ENCODE measurements at places on chromosomes 1 and 21. TPM values are rescaled to one million over a fixed set of nuclear protein-coding genes. Genes with fewer than 3 reads are reported as not detected.

- H3K27me3 ChIP-seq = no peaks in the 10 kb centered on the region
- H3K36me3 ChIP-seq = no peaks in the 10 kb centered on the region
These were observed 12.0 kb downstream of the ADGRL2 start for GRCh38 chr1:81812712-81813111.

- no peak overlapping the region for H3K4me3 ChIP-seq
- DNase-seq = no peak
- H3K27me3 ChIP-seq = no peaks in the 10 kb centered on the region
- no peaks in the 10 kb centered on the region for H3K36me3 ChIP-seq
These were observed 72.6 kb upstream of the TRABD2B start for GRCh38 chr1:48069662-48070395.

GRCh38 chr1:30213936-30214335, 509.4 kb downstream of the MATN1 start:
- no peak for DNase-seq
- H3K27ac ChIP-seq = no peak overlapping the region
- H3K4me1 ChIP-seq = no peaks in the 10 kb centered on the region
- H3K36me3 ChIP-seq = no peaks in the 10 kb centered on the region
- peaks cover 24% of the 10 kb centered on the region for H3K27me3 ChIP-seq
- no peak overlapping the region for H3K4me3 ChIP-seq

DNA sequence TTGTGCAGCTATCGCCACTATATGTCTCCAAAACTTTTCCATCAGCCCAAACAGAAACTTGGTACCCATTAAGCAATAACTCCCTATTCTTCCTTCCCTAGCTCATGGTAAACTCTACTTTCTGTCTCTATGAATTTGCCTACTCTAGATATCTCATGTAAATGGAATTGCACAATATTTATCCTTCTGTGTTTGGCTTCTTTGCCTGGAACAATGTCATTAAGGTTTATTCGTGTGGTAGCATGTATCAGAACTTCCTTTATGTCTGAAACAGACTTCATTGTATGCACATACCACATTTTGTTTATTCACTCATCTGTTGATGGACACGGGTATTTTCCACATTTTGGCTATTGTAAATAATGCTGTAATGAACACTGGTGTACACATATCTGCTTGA, 40.7 kb upstream of the CD34 start:
- no peak overlapping the region for H3K27ac ChIP-seq
- peaks cover 9% of the 10 kb centered on the region for H3K4me1 ChIP-seq
- no peaks in the 10 kb centered on the region for H3K27me3 ChIP-seq
- no peak for DNase-seq

The CENPF gene
- 1.3 TPM for total RNA-seq

GRCh38 chr1:204896787-204897469, 26.3 kb downstream of the NFASC start:
- no peak for DNase-seq
- no peaks in the 10 kb centered on the region for H3K4me1 ChIP-seq
- no peaks in the 10 kb centered on the region for H3K27me3 ChIP-seq
- no peak overlapping the region for H3K4me3 ChIP-seq

DNA sequence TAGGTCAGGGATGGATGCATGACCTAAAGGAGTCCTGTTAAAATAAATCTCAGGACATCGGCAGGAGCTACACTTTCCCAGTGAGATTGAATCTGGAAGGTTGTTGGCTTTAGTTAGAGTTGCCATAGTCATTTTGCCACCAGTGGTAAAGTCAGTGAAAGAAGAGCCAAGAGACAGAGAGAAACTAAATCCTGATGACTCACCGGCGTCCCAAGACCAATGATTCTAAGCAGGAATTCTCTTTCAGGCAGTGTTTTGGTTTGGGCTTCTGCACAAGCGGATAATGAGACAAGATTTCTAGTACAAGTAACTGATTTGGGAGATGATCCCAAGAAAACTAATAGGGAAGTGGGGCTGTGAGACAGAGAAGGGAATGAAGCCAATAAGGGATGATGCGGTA, 88.8 kb upstream of the ETS2 start:
- H3K27ac ChIP-seq = no peak overlapping the region
- no peaks in the 10 kb centered on the region for H3K4me1 ChIP-seq
- no peaks in the 10 kb centered on the region for H3K27me3 ChIP-seq
- H3K4me3 ChIP-seq = no peak overlapping the region

DNA sequence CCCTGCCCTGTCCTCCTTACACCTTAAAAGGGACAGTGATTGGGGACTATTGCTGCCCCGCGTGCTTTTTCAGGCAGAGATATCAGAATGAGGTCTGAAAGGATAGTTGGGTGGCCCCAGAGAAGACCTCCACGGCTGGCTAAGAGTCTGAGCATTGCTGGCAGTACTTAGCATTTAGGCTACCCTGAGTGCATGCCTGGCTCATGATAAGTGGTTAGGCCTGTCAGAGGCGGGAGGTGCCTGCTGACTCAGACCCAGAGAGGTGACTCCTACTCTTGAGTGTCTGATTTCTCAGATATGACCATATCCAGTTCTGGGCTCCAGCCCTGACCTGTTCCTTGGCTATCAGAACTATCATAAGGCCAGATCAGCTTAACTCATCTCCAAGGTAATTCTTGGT, 213.7 kb downstream of the PBX1 start:
- peaks cover 62% of the 10 kb centered on the region for H3K4me1 ChIP-seq
- H3K27ac ChIP-seq = peak overlapping the region; percentile 43

GRCh38 chr1:86508583-86508969, 38.3 kb upstream of the CLCA4 start:
- DNase-seq = no peak
- no peak overlapping the region for H3K4me3 ChIP-seq
- no peaks in the 10 kb centered on the region for H3K4me1 ChIP-seq
- H3K27me3 ChIP-seq = no peaks in the 10 kb centered on the region
- H3K27ac ChIP-seq = no peak overlapping the region
- no peaks in the 10 kb centered on the region for H3K36me3 ChIP-seq

The CCDC185 gene
- not detected for total RNA-seq

The LMX1A gene
- 0.16 TPM for total RNA-seq

The FHL3 gene
- 10.5 TPM for total RNA-seq

The TAL1 gene
- 1.8 TPM for total RNA-seq

GRCh38 chr1:1460540-1461130, 10.9 kb upstream of the ATAD3B start:
- H3K36me3 ChIP-seq = no peaks in the 10 kb centered on the region
- no peaks in the 10 kb centered on the region for H3K4me1 ChIP-seq
- no peak overlapping the region for H3K27ac ChIP-seq
- DNase-seq = no peak
- H3K4me3 ChIP-seq = no peak overlapping the region
- H3K27me3 ChIP-seq = no peaks in the 10 kb centered on the region

- DNase-seq = no peak
- H3K27ac ChIP-seq = peak overlapping the region; percentile 91
- no peaks in the 10 kb centered on the region for H3K36me3 ChIP-seq
- no peaks in the 10 kb centered on the region for H3K27me3 ChIP-seq
These were observed 2.1 kb downstream of the CDK18 start for GRCh38 chr1:205506409-205507200.

The SMIM1 gene
- 9.4 TPM for total RNA-seq

DNA sequence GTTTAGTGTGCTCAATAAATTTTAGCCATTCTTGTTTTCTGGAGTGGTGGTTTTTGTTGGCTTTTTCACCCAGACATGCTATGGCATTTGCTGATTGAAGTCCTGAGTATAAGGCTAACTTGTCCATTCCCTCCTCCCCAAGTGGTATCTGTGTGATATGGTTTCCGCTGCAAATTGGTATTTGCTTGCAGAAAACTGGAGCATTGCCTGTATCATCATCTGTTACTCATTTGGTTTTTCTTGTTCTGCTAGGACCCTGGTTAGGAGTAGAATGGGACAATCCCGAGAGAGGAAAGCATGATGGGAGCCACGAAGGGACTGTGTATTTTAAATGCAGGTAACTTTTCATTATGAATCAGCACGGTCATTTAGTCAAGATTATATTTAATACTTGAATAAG, 34.0 kb downstream of the TBCE start:
- no peak overlapping the region for H3K4me3 ChIP-seq
- no peak for DNase-seq
- H3K4me1 ChIP-seq = no peaks in the 10 kb centered on the region

- H3K27me3 ChIP-seq = no peaks in the 10 kb centered on the region
- H3K4me1 ChIP-seq = no peaks in the 10 kb centered on the region
- no peak overlapping the region for H3K27ac ChIP-seq
- H3K4me3 ChIP-seq = no peak overlapping the region
- H3K36me3 ChIP-seq = no peaks in the 10 kb centered on the region
These were observed 97.9 kb upstream of the SYT6 start for GRCh38 chr1:114251573-114251939.

The VWA5B1 gene
- 0.12 TPM for total RNA-seq

- no peaks in the 10 kb centered on the region for H3K27me3 ChIP-seq
- no peak overlapping the region for H3K27ac ChIP-seq
- no peak for DNase-seq
- no peak overlapping the region for H3K4me3 ChIP-seq
- no peaks in the 10 kb centered on the region for H3K4me1 ChIP-seq
These were observed 26.3 kb downstream of the HUNK start for GRCh38 chr21:31898933-31899630.

- peak overlapping the region; percentile 92 for H3K4me3 ChIP-seq
- no peaks in the 10 kb centered on the region for H3K27me3 ChIP-seq
- H3K4me1 ChIP-seq = peaks cover 21% of the 10 kb centered on the region
- no peaks in the 10 kb centered on the region for H3K36me3 ChIP-seq
These were observed 970 bp downstream of the TNFRSF1B start for GRCh38 chr1:12167493-12168429.

GRCh38 chr1:150256198-150256553, 1.4 kb upstream of the CA14 start:
- H3K36me3 ChIP-seq = no peaks in the 10 kb centered on the region
- no peak for DNase-seq
- peak overlapping the region; percentile 52 for H3K27ac ChIP-seq
- H3K4me1 ChIP-seq = peaks cover 17% of the 10 kb centered on the region
- peak overlapping the region; percentile 44 for H3K4me3 ChIP-seq
- no peaks in the 10 kb centered on the region for H3K27me3 ChIP-seq

DNA sequence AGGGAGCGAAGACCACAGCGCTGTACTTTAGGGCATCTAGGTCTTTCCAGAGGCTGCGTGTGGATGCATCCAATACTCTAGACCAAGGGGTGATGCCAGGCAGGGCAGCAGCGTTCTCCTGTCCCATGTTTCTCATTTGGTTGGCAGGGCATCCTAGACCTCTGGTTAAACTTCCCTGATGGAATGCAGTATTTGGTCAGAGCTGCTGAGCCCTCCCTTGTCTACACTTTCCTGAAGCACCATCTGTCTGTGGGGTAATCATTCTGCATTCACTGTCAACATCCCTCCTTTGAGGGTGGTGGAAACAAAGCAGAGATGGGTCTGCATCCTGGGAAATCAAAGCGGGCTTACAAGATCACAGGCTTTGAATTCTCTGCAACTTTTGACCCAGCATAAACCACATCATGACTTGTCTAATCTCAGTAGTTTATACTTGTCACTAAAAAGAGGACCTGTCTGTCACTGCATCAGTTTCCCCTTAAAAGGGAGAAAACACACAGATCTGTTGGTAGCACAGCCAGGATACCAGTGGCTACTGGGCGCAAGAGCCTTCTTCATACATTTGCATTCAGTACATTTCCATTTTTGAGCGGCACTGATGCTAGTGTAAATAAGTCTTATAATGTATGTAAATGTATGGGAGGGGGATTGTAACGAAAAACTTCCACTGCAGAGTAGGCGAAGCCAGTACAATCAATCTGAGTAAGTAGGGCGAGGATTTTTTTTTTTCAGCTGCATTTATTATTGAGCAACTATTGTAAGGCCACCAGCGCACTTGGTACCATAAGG, 106.3 kb downstream of the GALNT2 start:
- no peak overlapping the region for H3K27ac ChIP-seq
- no peaks in the 10 kb centered on the region for H3K36me3 ChIP-seq
- no peak overlapping the region for H3K4me3 ChIP-seq

DNA sequence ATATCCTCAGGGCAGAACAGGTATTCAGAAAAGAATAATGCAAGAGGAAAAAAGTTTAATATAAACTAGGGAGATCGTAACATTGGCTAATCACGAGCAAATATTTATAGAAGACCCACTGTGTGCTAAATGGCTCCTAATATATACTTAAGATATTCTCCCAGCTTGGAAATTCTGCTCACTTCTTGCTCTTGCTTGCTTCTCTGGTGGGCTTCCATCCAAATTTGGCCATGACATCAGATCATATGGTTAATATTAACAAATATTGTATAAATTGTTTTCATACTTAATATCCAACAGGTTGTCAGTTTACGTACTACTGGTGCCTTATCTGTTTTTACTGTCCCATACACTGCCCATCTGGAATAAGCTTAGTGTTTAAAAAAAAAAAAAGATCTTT, 1.1 kb downstream of the COX20 start:
- peak overlapping the region; percentile 82 for H3K4me3 ChIP-seq
- peaks cover 34% of the 10 kb centered on the region for H3K36me3 ChIP-seq
- DNase-seq = no peak
- no peaks in the 10 kb centered on the region for H3K27me3 ChIP-seq
- H3K4me1 ChIP-seq = peaks cover 51% of the 10 kb centered on the region

The OR6K3 gene
- total RNA-seq = not detected

DNA sequence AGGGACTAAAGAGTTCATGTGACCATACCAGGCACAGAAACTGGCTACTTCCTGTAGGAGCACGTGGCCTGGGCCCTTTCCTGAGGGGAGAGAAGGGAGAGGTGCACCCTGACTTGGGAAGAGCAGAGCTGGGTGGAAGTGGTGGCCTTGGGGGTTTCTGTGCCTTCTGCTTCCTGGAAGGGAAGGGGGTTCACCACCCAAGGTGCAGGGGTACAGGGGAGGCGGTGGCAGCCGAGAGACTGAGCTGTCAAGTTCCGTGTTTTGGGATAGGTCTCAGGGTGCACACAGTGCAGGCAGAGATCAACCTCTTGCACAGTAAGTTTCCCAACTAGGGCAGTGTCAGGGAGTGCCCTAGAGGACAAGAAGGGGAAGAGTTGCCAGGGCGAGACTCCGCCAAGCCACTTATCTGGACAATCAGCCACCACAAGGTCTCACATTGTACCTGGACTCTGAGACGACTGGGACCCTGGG, 10.1 kb downstream of the HECTD3 start:
- no peak overlapping the region for H3K4me3 ChIP-seq
- H3K27me3 ChIP-seq = no peaks in the 10 kb centered on the region
- H3K36me3 ChIP-seq = peaks cover 43% of the 10 kb centered on the region

GRCh38 chr1:40546957-40547356, 15.5 kb downstream of the ZNF684 start:
- peaks cover 52% of the 10 kb centered on the region for H3K36me3 ChIP-seq
- H3K27ac ChIP-seq = no peak overlapping the region
- H3K4me1 ChIP-seq = no peaks in the 10 kb centered on the region
- no peaks in the 10 kb centered on the region for H3K27me3 ChIP-seq

The RGS7 gene
- not detected for total RNA-seq

DNA sequence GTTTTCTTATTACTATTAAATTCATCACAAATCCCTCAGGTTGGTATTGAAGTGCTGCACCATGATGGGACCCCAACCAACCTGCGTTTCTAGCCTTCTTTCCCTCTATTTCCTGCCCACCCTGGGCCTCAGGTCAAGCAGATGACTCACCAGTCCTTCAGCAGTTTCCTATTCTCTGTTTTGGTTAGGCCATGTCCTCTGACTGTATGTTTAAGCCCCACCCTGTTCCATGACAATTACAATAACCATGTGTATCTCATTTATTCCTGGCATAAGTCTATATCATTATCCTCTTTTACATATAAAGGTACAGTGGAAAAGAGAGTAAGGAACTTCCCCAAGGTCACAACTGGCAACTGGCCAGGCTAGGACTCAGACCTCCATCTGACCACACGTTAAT, 5.3 kb upstream of the FAM78B start:
- H3K4me1 ChIP-seq = peaks cover 7% of the 10 kb centered on the region
- no peak for DNase-seq
- H3K4me3 ChIP-seq = no peak overlapping the region
- H3K27ac ChIP-seq = no peak overlapping the region
- no peaks in the 10 kb centered on the region for H3K36me3 ChIP-seq
